Stromal cell of bone marrow (primary cell): ENCODE measurements at places on chromosomes 5 and 9.

GRCh38 chr5:88230546-88231066, 38.0 kb downstream of the TMEM161B start:
- no peak for DNase-seq

GRCh38 chr9:77502568-77502967, 145.6 kb downstream of the GNA14 start:
- DNase-seq, result peak; percentile 34

- DNase-seq, result peak; percentile 38
Observed at GRCh38 chr5:36743891-36744772, 132.4 kb upstream of the NIPBL start.

- DNase-seq, result no peak
Observed at GRCh38 chr9:134700636-134701350, 59.2 kb downstream of the COL5A1 start.

GRCh38 chr9:73565026-73565425, 413.4 kb downstream of the ANXA1 start:
- DNase-seq, result peak; percentile 18

DNA sequence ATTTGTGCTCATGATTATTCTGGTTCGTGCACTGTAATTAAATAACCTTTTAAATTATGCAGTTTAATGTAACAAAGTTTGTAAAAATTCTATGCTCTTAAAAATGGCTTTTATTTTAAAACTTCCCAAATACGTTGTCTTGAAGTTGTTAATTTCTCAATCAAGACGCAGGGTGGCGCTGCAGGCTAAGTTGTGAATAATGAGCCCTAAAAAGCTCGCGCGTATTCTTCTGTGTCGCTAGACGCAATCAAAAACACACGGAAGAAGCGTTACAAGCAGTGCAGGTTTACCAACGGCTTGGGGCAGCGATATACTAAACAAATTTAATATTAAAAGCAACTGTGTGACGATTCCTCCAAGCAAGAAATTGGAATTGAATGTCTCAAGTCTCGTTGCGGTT, at the start of gene PCDHB4:
Gene PCDHB4 (plus strand): TSS at position 256 of the 400 bp plus-strand sequence. CDS start 181 bp downstream, outside the sequence.
- DNase-seq, result peak; percentile 7

DNA sequence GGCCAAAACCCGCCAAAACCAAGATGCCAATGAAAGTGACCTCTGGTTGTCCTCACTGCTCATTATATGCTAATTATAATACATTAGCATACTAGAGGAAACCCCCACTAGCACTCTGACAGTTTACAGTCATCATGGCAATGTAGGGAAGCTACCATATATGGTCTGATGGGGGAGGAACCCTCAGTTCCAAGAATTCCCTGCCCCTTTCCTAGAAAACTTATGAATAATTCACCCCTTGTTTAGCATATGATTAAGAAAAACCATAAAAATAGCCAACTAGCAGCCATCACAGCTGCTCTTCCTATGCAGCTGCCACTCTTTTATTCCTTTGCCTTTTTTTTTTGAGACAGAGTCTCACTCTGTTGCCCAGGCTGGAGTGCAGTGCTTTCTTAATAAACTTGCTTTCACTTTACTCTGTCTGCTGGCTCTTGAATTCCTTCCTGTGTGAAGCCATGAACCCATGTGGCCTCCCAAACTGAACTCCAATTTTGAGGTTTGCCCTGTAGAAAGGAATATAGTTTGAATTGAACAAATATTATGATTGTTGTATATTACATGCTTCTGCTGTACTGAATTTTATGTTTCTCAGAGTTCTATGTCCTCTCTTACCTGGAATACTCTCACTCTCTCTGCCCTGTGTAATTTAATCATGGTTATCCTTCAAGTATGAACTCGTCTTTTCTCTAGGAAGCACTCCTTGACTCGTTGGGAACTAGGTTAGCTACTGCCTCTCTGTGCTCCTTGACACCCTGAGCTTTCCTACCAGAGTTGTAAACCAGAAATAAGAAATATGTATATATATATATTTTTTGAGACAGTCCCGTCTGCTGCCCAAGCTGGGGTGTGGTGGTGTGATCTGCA, 59.8 kb downstream of the KIAA1958 start:
- DNase-seq, result no peak

GRCh38 chr5:65474130-65474711, 7.5 kb downstream of the ADAMTS6 start:
- DNase-seq, result no peak

GRCh38 chr5:114561415-114561814, 199.5 kb downstream of the KCNN2 start:
- no peak for DNase-seq

- no peak for DNase-seq
Observed at GRCh38 chr9:134548185-134548584, 93.4 kb upstream of the COL5A1 start.

- DNase-seq, result peak; percentile 29
Observed at GRCh38 chr9:136327304-136327974, at the start of gene GPSM1. TSS of gene GPSM1 (plus strand) at chr9:136327539. CDS start at chr9:136327696, 157 bp downstream.

GRCh38 chr9:76900884-76901440, 5.0 kb downstream of the PRUNE2 start:
- no peak for DNase-seq

GRCh38 chr9:128558431-128559310, 6.3 kb downstream of the SPTAN1 start:
- peak; percentile 79 for DNase-seq

GRCh38 chr5:172715931-172716682, 54.9 kb downstream of the DUSP1 start:
- no peak for DNase-seq

- no peak for DNase-seq
Observed at GRCh38 chr9:120916991-120917880, 9.4 kb downstream of the TRAF1 start.

GRCh38 chr5:57298985-57299491, 125.2 kb downstream of the GPBP1 start:
- peak; percentile 58 for DNase-seq

DNA sequence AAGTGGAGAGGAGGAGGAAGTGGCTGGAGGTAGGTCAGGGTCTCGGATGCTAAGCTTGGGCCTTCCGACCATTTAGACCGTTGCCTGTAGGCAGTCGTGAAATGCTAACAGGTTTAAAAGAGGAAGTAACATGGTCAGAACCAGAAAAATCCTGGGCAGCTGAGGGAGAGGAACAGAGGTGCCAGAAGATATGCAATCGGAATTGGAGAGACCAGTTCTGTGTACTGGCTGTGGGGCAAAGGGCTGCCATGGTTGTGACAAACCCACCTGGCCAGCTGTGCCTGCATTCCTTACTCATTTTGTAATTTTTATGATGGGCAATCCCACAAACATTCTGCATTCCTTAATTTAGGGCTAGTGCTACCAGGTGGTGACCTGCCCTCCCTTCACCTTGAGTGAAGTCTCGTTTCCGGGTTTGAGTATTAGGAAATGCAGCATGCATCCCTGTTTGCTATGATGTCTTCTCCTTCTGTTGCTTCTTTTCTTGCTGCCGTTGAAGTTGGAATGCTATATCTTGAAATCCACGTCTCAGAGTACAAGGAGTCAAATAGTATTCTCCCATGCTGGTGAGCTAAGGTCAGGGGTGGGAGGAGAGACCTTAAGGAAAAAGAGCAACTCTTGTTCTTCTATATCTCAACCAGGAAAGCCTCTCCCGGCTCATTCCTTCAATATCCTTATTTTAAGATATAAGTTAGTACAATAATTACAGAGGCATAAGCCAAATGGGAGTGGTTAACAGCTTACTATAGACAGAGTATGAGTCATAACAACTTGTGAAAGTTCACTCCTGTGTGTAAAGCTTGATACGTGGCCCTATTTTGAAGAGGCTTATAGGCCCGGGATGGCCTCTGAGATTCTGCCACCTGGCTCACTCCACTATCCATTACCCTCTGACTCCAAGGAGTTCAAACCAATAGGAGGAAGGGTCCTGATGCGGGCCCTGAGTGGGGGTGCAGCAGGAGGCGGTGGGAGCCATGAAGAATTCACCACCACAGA, 37.0 kb downstream of the B4GALT1 start:
- no peak for DNase-seq

DNA sequence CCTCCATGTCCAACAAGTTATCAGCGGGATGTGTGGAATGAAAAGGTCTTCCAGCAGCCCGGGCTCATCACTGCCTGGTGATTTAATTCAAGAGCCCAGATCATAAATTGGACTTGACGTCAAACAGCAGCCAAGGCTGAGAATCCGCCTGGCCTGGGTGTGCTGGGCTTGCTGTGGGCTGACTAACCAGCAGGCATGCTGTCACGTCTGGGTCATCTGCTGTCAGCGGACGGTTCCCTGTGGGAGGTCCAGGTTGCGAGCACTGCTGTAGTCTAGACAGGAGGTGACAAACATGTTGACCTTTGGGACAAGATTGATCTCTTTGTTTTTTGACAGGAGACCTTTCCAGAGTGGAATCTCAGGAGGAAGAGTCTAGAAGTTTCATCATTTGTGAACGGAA, 289.7 kb downstream of the OSTF1 start:
- DNase-seq, result peak; percentile 3

GRCh38 chr5:52694648-52695047, 93.1 kb upstream of the ITGA1 start:
- no peak for DNase-seq

GRCh38 chr9:83006378-83006777, 56.6 kb downstream of the RASEF start:
- no peak for DNase-seq

DNA sequence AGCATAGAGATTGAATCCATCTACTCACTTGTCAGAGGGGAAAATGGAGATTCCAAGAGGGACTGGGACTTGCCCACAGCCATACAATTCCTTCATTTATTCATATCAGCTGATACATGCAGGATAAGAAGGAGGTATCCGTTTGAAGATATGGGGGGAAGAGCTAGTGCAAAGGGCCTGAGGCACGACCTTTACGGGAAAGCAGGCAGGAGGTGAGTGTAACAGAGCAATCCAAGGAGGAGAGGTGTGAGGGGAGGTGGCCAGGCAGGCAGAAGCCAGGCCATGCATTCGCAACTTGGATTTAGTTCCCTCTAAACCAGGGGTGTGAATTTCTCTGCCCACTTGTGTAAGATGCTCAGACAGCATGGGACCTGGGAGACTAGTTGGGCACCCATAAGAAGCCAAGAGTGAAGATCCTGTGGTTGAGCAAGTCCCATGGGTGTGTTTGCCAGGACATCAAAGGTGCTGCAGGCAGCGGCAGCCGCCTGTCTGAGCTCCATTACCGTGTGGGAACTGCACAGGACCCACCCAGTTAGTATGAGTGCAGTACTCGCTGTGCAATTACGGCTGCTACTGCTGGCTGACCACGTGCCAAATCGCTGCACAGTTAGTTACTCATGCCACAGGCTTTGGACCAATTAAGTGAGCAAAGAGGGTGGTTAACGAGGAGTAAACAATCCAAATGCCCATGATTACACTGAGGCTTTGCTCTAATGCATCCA, 31.4 kb upstream of the FAT2 start:
- DNase-seq, result no peak

DNA sequence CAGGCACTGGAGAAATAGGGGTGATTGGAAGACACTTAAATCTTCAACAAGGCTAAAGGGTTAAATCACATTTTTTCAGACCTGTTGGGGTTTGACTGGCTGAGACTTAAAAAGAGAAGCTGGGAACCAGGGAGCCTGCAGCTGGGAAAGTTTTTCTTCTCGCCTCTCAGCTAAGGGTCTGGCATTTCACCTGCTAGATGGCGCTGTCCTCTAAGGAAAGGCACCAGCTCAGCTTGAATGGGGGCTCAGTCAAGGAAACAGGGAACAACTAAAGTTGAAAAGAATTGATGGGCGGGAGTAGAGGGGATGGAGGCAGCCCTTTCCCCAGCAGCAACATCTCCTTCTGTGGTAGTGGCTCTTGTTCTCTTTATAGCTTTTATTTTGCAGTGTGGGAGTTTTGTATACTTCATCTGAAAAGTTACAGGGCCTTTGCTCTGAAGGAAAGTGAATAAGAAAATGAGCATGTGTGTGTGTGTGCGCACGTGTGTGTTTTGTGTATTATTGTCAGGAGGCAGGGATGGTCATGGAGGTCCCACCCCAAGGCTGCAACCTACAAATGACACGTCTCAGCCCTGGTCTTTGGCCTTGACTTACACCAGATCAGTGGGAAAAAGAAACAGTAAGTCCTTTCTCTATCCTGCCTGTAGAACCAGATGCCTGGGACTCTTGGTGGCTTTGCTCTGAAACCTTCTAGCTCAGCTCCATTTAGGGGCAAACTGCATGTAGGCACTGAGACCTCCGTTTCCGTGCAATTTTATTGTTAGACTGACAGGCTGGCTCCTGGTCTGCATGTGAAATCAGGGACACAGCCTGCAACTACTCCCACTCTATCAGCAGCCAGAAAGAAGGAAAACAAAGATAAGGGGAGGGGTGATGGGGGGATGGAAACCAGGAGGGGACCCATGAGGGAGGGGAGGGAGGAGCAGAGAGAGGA, 316.2 kb upstream of the CLINT1 start:
- peak; percentile 61 for DNase-seq

- no peak for DNase-seq
Observed at GRCh38 chr9:107683566-107683965, 194.0 kb upstream of the KLF4 start.

DNA sequence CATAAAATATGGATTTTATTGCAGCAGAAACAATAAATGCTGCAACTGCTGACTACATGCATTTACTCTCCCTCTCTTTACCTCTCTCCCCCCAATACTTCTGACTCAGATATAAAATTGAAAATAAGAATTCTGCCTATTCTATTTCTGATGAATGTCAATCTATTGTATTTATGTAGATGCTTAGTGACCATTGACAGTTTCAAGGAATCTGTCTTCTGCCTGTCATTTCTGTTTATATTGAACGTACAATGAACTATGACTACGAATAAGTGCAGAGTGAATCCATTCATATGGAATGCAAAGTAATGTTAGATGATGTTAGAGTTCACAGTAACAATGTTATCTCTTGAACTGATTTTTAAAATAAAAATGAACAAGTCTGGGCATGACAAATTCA, 898 bp downstream of the CDH10 start:
- DNase-seq, result no peak

DNA sequence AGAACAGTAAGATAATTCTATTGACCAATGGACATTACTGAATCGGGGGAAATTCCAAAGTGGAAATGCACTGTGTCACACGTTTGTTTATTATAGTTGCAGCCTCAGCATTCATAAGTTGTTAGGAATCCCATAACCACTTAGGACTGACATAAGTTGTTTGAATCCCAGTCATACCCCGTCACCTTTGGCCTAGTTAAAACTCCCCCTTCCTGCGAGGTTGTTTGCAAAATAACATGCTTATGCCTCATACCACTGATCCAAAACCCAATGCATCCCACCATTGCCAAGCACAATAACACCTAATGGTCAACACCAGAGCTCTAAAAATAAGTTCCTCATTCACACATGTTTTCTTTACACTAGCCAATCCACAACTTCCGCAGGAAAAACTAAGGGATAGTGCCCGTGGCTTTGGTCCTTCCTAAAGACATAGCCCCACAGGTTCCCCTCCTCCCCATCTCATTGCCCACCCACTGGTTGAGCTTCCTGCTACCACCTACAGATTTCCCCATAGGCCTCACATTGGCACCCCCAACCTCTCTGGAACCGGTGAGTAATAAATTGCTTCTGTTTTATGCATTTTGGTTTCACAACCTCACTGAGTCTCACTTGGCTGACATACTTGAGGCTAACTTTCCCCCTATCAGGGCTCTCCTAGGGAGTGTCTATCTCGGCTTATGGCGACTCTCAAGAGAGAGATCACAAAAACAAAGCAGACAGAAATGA, 42.3 kb upstream of the MUSK start:
- peak; percentile 94 for DNase-seq

GRCh38 chr5:151012862-151013261, 7.5 kb upstream of the GPX3 start:
- no peak for DNase-seq

- DNase-seq, result no peak
Observed at GRCh38 chr5:159792180-159792579, 124.1 kb upstream of the ADRA1B start.

- DNase-seq, result no peak
Observed at GRCh38 chr5:94941122-94941755, 322.8 kb downstream of the SLF1 start.
